PC-3 (cell line): ENCODE measurements at places on chromosomes 12 and 14. TPM values are rescaled to one million over a fixed set of nuclear protein-coding genes. Genes with fewer than 3 reads are reported as not detected.

The CMKLR1 gene
- not detected in 2 replicates for total RNA-seq

The CARMIL3 gene
- total RNA-seq: not detected in 2 replicates

The C14orf39 gene
- total RNA-seq: 0.17 and 0.47 TPM in 2 replicates

The USP44 gene
- total RNA-seq: not detected in 2 replicates

The ETNK1 gene
- 17.8 and 22.2 TPM in 2 replicates for total RNA-seq

The GSC gene
- total RNA-seq: not detected in 2 replicates

The KRT80 gene
- total RNA-seq: 19.8 and 30.1 TPM in 2 replicates

The KRT2 gene
- 0.23 TPM in 1 of 2 replicates, not detected in the other for total RNA-seq

The PRR4 gene
- 3.5 and 9.3 TPM in 2 replicates for total RNA-seq

The SLC7A7 gene
- total RNA-seq: not detected in 2 replicates

The ATP2B1 gene
- total RNA-seq: 48.5 and 61.9 TPM in 2 replicates

The GALC gene
- total RNA-seq: 0.18 and 0.40 TPM in 2 replicates
